H1 (cell line): ENCODE measurements at places on chromosomes 3 and 15. TPM values are rescaled to one million over a fixed set of nuclear protein-coding genes. Genes with fewer than 3 reads are reported as not detected.

DNA sequence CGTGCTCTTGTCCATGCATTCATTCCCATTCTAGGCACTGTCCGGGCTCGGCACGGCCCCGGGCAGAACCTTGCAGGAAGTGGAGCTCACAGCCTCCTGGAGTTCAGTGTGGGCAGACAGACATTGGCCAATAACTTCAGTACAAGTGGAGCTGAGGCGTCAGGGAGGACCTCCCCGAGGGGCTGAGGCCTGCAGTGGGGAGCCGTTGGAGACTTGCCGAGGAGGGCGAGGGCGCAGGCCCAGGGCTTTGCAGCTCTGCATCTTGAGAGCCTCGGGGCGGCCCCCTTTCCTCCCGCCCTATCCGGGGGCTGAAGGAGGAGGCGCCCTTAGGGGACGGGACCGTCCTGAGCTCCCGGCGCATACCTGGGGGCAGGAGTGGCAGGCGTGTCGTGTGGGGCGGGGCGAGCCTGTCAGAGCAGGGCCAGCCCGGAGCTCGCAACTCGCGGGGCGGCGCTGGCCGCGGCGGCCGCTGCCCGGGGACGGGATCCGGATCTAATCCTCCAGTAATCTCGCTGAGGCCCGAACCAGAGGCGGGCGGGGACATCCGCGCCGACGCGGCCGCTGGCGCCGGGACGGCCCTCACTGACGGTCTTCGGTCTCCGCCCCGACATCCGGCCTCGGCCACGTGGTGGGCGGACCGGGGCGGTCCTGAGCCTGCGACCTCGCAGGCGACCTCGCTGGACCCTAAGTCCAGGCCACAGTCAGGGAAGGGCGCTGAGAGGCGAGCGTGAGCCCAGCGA lies at the start of gene ACY1:
Gene ACY1, plus strand, starts transcription at position 698 of the 740 bp plus-strand sequence. CDS start 530 bp downstream, outside the sequence.
- DNase-seq: no peak
- peak within 1 kb of the TSS; percentile 63 for H3K4me3 ChIP-seq
- peak within 1 kb of the TSS; percentile 45; the same call in 1 of the 2 replicates for H3K27ac ChIP-seq
- H3K36me3 ChIP-seq: no peaks in the 10 kb centered on the region
- no peaks in the 10 kb centered on the region for H3K27me3 ChIP-seq

Gene STRIT1
- total RNA-seq: 0.38 and 0.47 TPM in 2 replicates

Gene CCDC80
- 12.6 and 12.9 TPM in 2 replicates for total RNA-seq

GRCh38 chr15:68335655-68336054 lies 58.1 kb downstream of the FEM1B start:
- peaks cover 6% of the 10 kb centered on the region; the same call in 1 of the 2 replicates for H3K4me1 ChIP-seq
- no peak for DNase-seq
- H3K36me3 ChIP-seq: no peaks in the 10 kb centered on the region
- no peak overlapping the region for H3K4me3 ChIP-seq

Gene RHOV
- total RNA-seq: 2.4 and 2.7 TPM in 2 replicates

Gene NAA80
- total RNA-seq: 10.1 and 11.3 TPM in 2 replicates

Gene CYP1A2
- total RNA-seq: not detected in 2 replicates

Gene LCTL
- 6.2 and 6.4 TPM in 2 replicates for total RNA-seq

DNA sequence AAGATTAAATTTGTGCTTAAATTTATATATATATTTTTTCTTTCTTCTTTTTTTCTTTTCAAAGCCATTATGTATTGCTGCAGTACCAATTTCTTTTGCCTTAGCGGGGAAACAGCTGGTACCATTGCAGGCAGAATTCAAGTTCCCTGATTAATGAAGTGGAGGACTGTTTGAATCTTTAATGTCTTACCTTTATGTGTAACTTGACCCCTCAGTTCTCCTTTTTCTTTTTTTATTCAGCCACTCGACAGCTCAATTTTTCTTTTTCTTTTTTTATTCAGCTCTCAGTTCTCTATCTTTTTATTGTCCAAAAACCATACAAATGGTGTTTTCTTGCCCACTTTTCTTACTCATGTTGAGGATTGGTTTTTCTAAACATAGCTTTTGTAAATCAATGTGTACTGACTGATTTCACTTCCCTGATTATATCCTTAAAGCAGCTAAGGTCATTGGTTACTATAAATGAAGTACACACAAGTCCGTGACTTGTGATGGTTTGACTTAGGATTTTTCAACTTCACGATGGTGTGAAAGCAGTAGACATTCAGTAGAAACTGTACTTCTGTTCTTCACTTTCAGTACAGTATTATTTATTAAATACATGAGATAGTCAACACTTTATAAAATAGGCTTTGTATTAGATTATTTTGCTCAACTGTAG lies 22.8 kb downstream of the ATP2C1 start:
- H3K36me3 ChIP-seq: no peaks in the 10 kb centered on the region
- H3K4me3 ChIP-seq: no peak overlapping the region
- no peak overlapping the region for H3K27ac ChIP-seq
- no peak for DNase-seq
- H3K27me3 ChIP-seq: no peaks in the 10 kb centered on the region

Gene CLDN11
- total RNA-seq: 10.5 and 12.5 TPM in 2 replicates

Gene NAALADL2
- total RNA-seq: 0.22 and 0.69 TPM in 2 replicates

Gene CRABP1
- 385 and 388 TPM in 2 replicates for total RNA-seq

Gene PRSS50
- 0.47 and 0.73 TPM in 2 replicates for total RNA-seq

Gene BRK1
- total RNA-seq: 134 and 137 TPM in 2 replicates

DNA sequence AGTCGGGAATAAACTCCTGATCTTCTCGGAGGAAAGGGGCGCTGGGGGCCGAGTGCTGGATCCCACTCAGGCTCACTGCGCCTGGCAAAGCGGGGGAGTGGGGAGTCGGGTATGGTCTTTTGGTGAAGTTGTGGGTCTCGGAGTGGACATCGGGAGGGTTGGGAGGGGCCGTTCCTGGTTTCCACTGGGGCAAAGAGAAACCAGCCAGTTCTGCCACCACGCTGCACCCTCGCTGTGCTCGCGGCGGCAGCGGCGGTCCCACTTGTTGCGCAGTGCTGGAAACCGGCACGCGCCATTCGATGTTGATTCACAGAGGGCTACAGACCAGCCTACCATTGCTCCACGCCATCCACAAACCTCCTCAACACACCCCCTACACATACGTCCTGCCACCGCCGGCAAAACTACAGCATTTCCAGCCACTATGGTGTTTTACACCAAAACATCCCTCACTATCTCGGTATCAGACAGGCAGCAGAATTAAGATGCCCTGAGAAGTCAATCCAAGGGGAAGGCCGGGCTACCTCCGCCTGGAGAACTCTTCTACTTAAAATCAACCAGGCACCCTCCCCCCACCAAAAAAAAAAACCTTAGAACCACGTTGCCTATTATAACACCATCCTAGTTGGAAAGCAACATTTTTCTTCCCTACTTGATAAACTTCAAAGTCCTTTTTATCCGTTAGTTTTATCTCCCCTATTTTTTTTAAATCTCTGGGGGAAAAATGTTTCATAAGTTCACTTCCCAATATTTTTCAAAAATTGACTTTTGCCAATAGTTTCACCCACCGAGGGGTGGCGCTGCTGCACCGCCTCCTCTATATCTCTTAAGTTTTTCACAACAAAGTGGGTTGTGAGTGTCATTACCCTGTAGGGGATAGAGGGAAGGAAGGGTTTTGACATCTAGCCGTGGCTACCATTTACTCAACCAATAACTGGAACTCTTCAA lies 3.6 kb downstream of the BCL6 start:
- no peak for DNase-seq
- H3K4me3 ChIP-seq: peak overlapping the region; percentile 88
- H3K36me3 ChIP-seq: no peaks in the 10 kb centered on the region

GRCh38 chr3:101637451-101637850 lies 39.5 kb downstream of the ZBTB11 start:
- H3K36me3 ChIP-seq: no peaks in the 10 kb centered on the region
- H3K4me3 ChIP-seq: no peak overlapping the region
- H3K27ac ChIP-seq: no peak overlapping the region
- no peaks in the 10 kb centered on the region for H3K27me3 ChIP-seq
- peaks cover 6% of the 10 kb centered on the region for H3K4me1 ChIP-seq
- DNase-seq: no peak

Gene CSPG4
- 3.0 and 3.2 TPM in 2 replicates for total RNA-seq

Gene PTH1R
- total RNA-seq: 0.21 and 1.5 TPM in 2 replicates

Gene CPNE9
- total RNA-seq: 4.4 and 4.8 TPM in 2 replicates

Gene SCG5
- total RNA-seq: 16.9 and 19.9 TPM in 2 replicates

DNA sequence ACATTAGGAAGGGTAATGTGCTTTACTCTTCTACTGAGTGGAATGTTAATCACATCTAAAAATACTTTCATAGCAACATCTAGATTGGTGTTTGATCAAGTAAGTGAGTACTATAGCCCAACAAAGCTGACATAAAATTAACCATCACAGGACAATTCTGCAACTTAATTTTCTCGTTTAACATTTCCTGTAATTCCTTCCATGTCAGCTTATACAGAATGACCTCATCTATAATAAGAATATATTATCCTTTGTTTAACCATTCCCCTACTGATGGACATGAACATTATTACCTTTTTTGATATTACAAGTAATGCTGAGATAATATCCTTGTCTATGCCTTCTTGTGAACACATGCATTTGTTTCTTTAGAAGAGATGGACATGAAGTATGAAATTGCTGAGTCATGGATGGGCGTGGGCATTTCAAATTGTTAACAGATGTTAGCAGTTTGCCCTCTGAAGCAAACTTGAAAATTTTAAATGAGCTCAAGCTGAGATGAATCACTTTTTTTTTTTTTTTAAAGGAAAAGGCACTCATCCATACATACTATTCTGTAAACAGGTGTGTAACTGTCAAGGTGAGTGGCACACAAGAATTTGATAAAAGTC lies 85.1 kb downstream of the OXNAD1 start:
- no peak overlapping the region for H3K27ac ChIP-seq
- no peak overlapping the region for H3K4me3 ChIP-seq
- DNase-seq: no peak
- no peaks in the 10 kb centered on the region for H3K27me3 ChIP-seq
- no peaks in the 10 kb centered on the region for H3K4me1 ChIP-seq

DNA sequence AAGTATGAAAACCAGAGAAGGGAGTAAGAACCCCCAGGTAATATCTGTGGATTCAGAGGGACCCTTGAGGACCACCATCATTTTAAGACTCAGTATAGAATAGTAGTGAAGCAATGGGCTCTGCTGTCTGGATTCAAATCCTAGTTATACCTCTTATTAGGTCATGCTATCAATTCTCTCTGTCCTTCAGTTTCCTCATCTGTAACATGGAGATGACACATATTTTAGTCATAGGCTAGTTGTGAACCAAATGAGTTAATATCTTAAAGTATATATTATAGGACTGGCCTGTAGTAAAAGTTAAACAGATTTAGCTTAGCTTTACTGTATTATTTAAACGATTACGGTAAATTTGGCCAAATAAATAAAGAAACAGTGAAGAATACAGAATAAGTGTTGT lies 177.3 kb upstream of the GOLIM4 start:
- no peaks in the 10 kb centered on the region for H3K27me3 ChIP-seq
- peaks cover 3% of the 10 kb centered on the region for H3K4me1 ChIP-seq
- no peak overlapping the region for H3K4me3 ChIP-seq
- no peaks in the 10 kb centered on the region for H3K36me3 ChIP-seq

Gene C3orf49
- total RNA-seq: not detected in 2 replicates

GRCh38 chr15:22827125-22827524 lies 11.3 kb upstream of the NIPA2 start:
- H3K27me3 ChIP-seq: no peaks in the 10 kb centered on the region
- peak; percentile 49 for DNase-seq
- no peak overlapping the region for H3K4me3 ChIP-seq
- H3K4me1 ChIP-seq: peaks cover 10% of the 10 kb centered on the region
- no peak overlapping the region for H3K27ac ChIP-seq

- H3K36me3 ChIP-seq: no peaks in the 10 kb centered on the region
- no peak for DNase-seq
- H3K27ac ChIP-seq: no peak overlapping the region
- H3K27me3 ChIP-seq: no peaks in the 10 kb centered on the region
- H3K4me1 ChIP-seq: peaks cover 6% of the 10 kb centered on the region
Measured at GRCh38 chr3:27526614-27527315, 42.6 kb upstream of the SLC4A7 start.

Gene TMEM43
- 27.0 and 27.4 TPM in 2 replicates for total RNA-seq

DNA sequence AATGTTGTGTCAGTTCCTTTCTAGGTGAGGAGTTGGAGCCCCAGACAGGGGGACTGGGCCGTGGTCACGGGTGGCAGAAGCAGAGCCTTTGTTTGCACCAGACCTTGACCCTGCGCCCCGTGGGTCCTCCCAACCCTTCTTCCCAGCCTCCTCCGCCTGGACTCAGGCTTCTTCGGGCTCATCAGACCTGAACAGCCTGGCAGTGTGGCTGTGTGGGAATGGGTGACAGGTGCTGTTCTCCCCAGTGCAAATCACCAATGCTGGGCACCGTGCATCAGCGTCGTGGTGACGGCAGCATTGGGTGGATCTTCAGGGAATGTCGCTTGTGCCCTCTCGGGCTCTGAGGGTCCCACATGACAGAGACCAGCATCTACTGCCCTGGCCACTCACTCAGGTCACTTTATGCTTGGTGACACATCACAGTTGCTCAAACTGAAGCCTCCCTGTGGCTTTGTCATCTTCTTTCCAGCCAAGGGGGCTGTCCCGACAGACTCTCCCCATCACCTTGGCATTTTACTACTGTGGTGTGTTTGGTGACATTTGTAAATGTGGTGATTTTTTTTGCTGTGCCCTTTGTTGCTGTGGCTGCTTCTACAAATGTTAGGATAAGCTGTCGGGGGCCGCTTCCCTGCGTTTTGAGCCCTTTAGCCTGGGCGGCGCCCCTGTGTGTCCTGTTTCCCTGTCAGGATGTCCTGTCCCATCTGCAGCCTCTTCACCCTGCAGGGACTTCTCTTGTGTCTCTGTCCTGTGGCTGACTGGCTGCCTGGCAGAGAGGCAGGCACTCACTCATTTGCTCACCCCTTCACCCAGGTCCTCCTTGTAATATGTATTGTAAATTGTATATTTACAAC lies 14.5 kb downstream of the APBA2 start:
- no peak overlapping the region for H3K4me3 ChIP-seq
- no peak for DNase-seq
- no peak overlapping the region for H3K27ac ChIP-seq
- peaks cover 2% of the 10 kb centered on the region for H3K4me1 ChIP-seq
- no peaks in the 10 kb centered on the region for H3K27me3 ChIP-seq
- no peaks in the 10 kb centered on the region for H3K36me3 ChIP-seq

Gene MORC1
- not detected in 2 replicates for total RNA-seq

Gene CCRL2
- total RNA-seq: not detected in 2 replicates

DNA sequence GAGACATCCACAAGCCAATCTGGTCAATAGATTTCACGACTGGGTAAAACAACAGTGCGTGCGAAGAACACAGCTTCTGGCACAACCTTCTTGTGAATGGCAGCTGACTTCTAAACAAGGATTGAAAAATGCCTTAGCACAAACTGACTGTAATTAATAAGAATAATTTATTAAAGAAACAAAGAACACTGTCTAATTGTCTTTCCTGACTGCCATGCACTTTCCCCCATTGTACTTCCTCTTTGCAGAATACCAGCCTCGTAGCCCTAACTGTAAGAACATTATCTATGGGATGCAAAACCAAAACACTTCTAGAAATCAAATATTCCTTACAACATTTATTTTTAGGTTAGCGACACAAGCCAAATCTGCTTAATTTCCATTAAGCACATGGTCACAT lies 6.5 kb downstream of the FOXP1 start:
- no peak for DNase-seq
- peaks cover 14% of the 10 kb centered on the region for H3K27me3 ChIP-seq
- H3K4me1 ChIP-seq: peaks cover 5% of the 10 kb centered on the region; the same call in 1 of the 2 replicates
- no peak overlapping the region for H3K4me3 ChIP-seq

Gene CPA3
- total RNA-seq: not detected in 2 replicates
